B cell (primary cell): ENCODE measurements at places on chromosomes 13 and 19.
A peak's percentile ranks its signal among the peaks of the same experiment; 100 is the strongest.

- H3K27ac ChIP-seq, result no peak overlapping the region
- no peak for DNase-seq
- H3K4me3 ChIP-seq, result no peak overlapping the region
Measured at GRCh38 chr13:46638262-46638661, 85.3 kb downstream of the LRCH1 start.

DNA sequence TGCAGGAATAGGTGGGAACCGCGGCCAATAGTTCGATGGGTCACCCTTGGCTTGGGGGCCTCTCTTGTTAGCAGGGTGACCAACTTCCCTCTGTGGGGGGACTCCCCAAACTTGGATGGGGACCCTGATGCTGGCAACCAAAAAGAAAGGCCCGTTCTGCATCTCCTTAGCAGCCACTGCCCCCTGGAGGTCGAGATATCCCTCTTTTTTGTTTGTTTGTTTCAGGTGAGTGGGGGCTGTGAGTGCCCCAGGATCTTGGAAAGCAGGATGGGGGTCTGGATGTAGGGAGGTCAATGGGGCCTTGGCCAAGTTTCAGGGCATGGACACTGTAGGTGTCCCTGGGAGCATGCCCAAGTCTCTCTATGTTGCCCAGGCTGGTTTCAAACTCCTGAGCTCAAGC, 7.7 kb upstream of the CRTC1 start:
- no peaks in the 10 kb centered on the region for H3K27me3 ChIP-seq
- no peaks in the 10 kb centered on the region for H3K4me1 ChIP-seq
- H3K36me3 ChIP-seq, result no peaks in the 10 kb centered on the region

GRCh38 chr19:11321191-11322126, 18.0 kb downstream of the RAB3D start:
- no peak overlapping the region for H3K27ac ChIP-seq
- H3K4me3 ChIP-seq, result no peak overlapping the region
- peaks cover 5% of the 10 kb centered on the region for H3K27me3 ChIP-seq
- DNase-seq, result no peak
- peaks cover 51% of the 10 kb centered on the region for H3K4me1 ChIP-seq

GRCh38 chr13:44431150-44431549, 57.5 kb downstream of the SERP2 start:
- peaks cover 8% of the 10 kb centered on the region for H3K27me3 ChIP-seq
- H3K36me3 ChIP-seq, result no peaks in the 10 kb centered on the region
- H3K4me3 ChIP-seq, result no peak overlapping the region
- peaks cover 14% of the 10 kb centered on the region for H3K4me1 ChIP-seq
- DNase-seq, result no peak

DNA sequence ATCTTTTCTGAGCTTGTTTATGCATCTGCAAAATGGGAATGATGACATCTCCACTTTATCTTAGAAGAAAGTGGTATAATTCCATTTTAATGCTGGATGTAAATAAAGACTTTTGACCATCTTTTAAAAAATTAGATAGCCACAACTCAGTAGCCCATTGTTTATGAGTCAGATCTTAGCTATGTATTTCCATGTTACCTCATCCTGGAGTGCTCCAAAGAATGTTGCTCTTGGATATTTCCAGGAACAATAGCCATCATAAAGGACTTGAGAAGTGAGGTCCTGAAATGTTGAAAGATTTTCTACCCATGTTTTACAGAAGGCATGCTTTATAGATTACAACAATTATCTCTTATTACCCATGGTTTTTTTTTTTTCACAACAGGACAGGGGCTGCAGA, 229.3 kb upstream of the EDNRB start:
- H3K4me1 ChIP-seq, result no peaks in the 10 kb centered on the region
- DNase-seq, result no peak
- H3K27ac ChIP-seq, result no peak overlapping the region

DNA sequence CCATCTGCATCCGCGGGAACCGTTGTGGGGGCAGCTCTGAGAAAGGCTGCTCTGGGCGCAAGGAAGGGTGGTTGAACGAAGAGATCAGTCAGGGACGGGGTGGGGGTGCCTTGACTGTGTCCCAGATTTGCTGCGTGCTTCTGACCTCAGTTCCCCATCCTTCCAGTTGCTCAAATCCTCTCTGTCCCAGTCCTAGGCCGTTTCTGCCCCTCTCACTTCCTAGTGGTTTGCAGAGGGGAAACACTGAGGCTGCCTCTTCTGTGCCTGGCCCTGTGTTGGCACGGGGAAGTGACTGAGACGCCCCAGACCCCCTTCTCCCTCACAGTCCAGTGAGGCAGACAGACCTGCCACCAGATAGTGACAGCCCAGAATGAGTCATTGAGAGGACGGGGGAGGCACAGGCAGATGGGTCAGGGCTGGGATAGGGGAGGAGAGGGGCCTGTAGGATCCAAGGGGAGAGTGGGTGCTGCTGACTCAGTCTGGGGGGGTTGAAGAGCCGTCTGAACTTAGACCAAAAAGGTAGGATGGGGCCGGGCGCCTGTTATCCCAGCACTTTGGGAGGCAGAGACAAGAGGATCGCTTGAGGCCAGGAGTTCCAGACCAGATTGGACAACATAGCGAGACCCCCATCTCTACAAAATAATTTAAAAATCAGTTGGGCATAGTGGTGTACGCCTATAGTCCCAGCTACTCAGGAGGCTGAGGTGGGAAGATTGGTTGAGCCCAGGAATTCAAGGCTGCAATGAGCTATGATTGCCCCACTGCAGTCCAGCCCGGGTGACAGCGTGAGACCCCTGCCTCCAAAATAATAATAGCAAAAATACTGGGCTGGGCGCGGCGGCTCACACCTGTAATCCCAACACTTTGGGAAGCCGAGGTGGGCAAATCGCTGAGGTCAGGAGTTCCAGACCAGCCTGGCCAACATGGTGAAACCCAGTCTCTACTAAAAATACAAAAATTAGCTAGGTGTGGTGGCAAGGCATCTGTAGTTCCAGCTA, 26.5 kb downstream of the NUMBL start:
- no peak for DNase-seq
- H3K36me3 ChIP-seq, result peaks cover 2% of the 10 kb centered on the region
- H3K4me3 ChIP-seq, result no peak overlapping the region
- no peaks in the 10 kb centered on the region for H3K27me3 ChIP-seq

GRCh38 chr13:89806594-89806993, 1540.9 kb upstream of the MIR17HG start:
- H3K27ac ChIP-seq, result no peak overlapping the region
- no peak for DNase-seq
- no peaks in the 10 kb centered on the region for H3K27me3 ChIP-seq
- no peaks in the 10 kb centered on the region for H3K36me3 ChIP-seq
- no peaks in the 10 kb centered on the region for H3K4me1 ChIP-seq

DNA sequence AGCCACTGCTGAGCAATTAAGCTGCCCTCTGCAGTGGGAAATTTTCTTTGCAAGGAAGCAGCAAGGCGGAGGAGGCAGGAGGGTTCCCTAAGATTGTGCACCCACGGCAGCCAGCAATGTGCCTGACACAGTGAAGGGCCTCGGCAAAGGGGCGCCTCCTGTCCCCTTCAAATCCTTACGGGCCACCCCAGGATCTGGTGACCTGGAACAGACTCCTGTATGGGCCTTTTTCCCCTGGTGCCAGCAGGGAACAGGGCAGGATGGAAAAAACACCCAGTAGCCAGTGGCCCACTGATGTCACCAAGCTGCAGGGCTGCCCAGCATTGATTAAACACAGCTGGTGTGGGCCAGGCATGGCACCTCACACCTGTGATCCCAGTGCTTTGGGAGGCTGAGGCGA, 86.7 kb downstream of the GNG7 start:
- no peak overlapping the region for H3K4me3 ChIP-seq
- peak overlapping the region; percentile 60 for H3K27ac ChIP-seq
- H3K36me3 ChIP-seq, result peaks cover 4% of the 10 kb centered on the region
- DNase-seq, result no peak
- H3K4me1 ChIP-seq, result peaks cover 93% of the 10 kb centered on the region

DNA sequence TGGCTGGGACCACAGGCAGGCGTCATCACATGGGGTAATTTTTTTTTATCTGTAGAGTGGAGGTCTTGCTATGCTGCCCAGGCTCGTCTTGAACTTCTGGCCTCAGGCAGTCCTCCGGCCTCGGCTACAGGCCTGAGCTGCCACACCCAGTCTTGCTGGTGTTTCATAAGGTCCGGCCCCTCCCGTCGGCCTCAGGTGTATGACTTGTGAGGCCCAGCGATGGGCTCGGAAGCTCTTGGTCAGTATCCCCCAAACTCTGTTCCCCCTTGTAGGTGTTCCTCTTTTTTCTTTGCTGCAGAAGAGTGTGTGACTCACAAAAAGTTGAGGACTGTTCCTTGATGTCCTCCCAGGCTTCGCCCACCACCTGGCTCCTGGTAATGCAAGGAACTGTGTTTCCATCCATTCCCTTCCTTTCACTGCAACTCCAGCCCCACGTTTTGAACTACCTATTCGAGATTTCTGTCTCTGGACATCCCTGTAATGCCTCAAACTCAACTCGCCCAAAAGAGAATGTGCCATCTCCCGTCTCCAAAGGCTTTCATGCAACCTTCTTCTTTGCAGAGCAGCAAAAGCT, 5.0 kb downstream of the USF2 start:
- no peak overlapping the region for H3K27ac ChIP-seq
- H3K4me3 ChIP-seq, result no peak overlapping the region
- no peaks in the 10 kb centered on the region for H3K36me3 ChIP-seq

DNA sequence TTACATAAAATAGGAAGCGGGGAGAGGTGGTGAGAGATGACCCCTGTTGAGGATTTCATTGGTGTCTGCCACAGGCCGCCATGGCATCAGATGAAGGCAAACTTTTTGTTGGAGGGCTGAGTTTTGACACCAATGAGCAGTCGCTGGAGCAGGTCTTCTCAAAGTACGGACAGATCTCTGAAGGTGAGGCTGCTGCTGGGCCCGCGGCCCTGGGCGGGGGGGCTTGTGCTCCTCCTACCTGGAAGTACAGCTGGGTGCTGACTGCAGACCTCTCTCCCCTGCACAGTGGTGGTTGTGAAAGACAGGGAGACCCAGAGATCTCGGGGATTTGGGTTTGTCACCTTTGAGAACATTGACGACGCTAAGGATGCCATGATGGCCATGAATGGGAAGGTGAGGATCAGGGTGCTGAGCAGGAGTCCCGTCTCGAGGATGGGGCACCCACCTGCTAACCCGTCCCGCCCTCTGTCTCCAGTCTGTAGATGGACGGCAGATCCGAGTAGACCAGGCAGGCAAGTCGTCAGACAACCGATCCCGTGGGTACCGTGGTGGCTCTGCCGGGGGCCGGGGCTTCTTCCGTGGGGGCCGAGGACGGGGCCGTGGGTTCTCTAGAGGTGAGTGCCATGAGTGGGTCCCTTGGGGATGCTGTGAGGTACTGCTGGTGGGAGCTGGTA, 1.9 kb downstream of the CIRBP start:
- peaks cover 9% of the 10 kb centered on the region for H3K36me3 ChIP-seq
- peak overlapping the region; percentile 85 for H3K4me3 ChIP-seq
- H3K27ac ChIP-seq, result peak overlapping the region; percentile 13
- no peaks in the 10 kb centered on the region for H3K27me3 ChIP-seq

DNA sequence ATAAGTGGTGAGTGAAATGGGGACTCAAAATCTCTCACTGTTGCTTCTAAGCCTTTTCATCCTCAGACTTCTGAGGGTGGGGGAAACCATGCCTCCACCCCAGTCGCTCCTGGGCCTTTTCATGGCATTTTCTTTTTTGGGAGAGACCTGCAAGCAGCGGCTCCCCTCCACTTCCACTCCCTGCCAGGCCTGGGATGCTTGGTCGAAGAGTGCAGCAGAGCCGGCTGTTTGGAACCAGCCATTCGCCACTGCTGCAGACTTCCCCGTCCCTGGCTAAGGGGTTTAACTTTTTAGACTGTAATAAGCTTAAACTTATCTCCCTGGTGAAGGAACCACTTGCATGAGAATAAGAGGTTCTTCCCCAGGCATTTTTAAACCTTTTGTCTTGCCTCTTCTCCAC, 617.2 kb downstream of the PCDH9 start:
- no peak overlapping the region for H3K4me3 ChIP-seq
- H3K27ac ChIP-seq, result no peak overlapping the region
- no peaks in the 10 kb centered on the region for H3K36me3 ChIP-seq
- H3K4me1 ChIP-seq, result no peaks in the 10 kb centered on the region
- no peaks in the 10 kb centered on the region for H3K27me3 ChIP-seq

- DNase-seq, result no peak
- peak overlapping the region; percentile 94 for H3K27ac ChIP-seq
- peaks cover 2% of the 10 kb centered on the region for H3K36me3 ChIP-seq
- H3K4me1 ChIP-seq, result peaks cover 65% of the 10 kb centered on the region
Measured at GRCh38 chr19:41862445-41862986, 2.5 kb downstream of the RPS19 start.

DNA sequence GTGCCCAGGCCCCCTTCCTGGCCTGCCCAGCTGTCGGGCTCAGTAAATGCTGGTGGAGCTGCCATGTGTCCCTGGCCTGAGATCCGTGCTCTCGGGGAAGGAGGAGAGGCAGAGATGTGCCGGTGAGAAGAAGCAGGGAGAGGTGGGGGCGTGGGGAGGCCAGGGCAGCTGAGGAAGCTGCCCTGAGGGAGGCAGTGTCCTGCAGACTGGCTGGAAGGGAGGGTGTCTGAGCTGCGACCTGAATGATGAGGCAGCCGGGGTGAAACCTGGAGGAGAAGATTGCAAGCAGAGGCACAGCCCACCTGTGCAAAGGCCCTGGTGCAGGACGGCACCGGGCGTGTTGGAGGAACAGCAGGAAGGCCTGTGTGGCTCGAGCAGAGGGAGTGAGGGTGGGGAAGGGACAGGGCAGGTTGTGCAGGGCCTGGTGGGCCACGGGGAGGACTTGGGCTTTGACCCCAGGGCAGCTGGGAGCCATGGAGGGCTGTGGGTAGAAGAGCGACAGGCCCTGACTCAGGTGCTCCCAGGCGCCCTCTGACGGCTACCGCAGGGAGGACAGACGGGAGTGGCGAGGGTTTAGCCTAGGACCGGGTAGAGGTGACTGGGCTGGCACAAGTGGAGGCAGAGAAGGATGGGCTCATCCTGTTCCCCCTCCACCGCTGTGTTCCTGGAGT, 14.0 kb upstream of the CELF5 start:
- no peaks in the 10 kb centered on the region for H3K36me3 ChIP-seq
- peak; percentile 72 for DNase-seq
- no peak overlapping the region for H3K4me3 ChIP-seq
- no peak overlapping the region for H3K27ac ChIP-seq
- H3K27me3 ChIP-seq, result no peaks in the 10 kb centered on the region
- no peaks in the 10 kb centered on the region for H3K4me1 ChIP-seq

DNA sequence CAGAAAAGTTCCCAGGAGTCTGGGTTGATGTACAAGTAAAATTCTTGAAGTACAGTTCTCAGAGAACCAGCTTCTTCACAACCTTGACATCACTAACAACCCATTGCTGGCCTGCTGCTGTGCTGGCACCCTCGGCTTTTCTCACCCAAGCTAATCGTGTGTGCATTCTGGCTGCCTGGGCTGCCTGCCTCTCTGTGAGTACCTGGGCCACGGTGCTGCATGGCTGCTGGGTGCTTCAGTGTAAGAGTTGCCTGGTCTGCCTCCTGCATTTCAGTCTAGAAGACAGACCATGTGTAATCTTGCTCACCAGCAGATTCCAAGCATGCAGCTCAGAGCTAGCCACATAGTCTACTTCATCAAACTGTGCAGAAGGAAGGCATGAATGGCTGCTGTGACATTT, 50.5 kb upstream of the MEDAG start:
- no peaks in the 10 kb centered on the region for H3K4me1 ChIP-seq
- no peak overlapping the region for H3K4me3 ChIP-seq
- H3K36me3 ChIP-seq, result no peaks in the 10 kb centered on the region
- DNase-seq, result no peak
- H3K27ac ChIP-seq, result no peak overlapping the region
- no peaks in the 10 kb centered on the region for H3K27me3 ChIP-seq

GRCh38 chr13:68051910-68052309, 821.8 kb upstream of the PCDH9 start:
- no peak overlapping the region for H3K4me3 ChIP-seq
- H3K27me3 ChIP-seq, result no peaks in the 10 kb centered on the region
- H3K36me3 ChIP-seq, result no peaks in the 10 kb centered on the region
- no peaks in the 10 kb centered on the region for H3K4me1 ChIP-seq
- H3K27ac ChIP-seq, result no peak overlapping the region
